Activated T-helper 9 cell treated with anti-CD3 and anti-CD28 coated beads, Interleukin-2, amount 50 U/mL, for 16 hours (primary cell): ENCODE measurements at places on chromosomes 16 and 17.
A peak's percentile ranks its signal among the peaks of the same experiment; 100 is the strongest.

- no peak for DNase-seq
Measured at GRCh38 chr17:32529604-32530003, 42.8 kb downstream of the CDK5R1 start.

DNA sequence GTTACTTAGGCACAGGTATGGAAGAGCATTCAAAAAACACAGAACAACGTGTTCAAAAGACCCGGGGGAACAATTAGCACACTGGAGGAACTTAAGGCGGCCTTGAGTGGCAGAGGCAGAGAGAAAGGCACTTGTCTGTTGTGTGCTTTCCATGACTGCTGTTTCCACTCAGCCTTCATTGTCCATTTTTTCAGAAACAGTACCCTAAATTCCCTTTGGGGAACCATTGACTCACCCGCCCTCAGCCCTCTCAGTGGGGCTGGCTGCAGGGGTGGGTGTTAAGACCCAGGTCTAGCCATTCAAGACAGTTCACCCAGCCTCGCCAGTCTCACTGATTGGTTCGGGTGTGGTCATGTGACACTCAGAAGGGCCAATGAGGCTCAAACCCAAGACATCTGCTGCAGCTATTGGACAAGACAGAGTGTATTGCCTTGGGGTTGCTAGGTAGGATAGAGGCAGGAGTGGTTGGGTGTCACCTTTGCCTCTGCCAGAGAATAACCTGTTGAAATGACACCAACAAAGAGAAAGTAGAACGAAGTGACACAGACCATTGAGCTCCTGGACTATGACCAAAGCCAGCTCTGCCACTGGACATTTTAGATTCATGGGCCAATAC lies 19.6 kb upstream of the CEP20 start:
- no peak for DNase-seq

DNA sequence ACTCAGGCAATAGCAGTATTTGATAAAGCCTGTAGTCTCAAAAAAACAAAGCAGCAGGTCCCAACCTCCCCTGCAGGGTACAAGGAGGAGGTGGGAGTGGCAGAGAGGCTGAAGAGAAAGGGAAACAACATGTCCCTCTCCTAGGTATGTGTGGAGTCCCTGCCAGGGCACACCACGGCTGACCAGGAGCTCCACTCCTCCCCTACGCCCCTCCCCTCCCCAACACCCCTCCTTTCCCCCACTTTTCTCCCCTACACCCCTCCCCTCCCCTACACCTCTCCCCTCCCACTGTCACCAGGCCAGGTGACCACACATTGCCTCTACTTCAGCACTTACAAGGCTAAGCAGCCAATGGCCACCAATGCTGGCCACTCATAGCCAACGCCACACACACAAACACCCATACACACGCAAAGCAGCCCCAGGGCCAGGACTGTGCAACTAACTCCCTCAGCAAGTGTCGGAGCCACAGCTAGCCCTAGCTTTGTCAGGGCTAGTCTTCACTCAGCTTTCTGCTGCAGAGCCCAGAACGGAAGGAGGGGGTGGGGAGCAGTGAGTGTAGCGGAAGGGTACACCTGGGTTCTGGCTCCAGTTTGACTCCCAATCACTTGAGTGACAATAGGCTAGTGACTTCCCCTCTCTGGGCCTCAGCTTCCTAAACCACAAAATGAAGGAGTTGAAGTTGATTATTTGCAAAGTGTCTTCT lies 8.2 kb downstream of the CAVIN1 start:
- DNase-seq: peak; percentile 20

- no peak for DNase-seq
Measured at GRCh38 chr16:25035494-25036405, 20.6 kb upstream of the ARHGAP17 start.

DNA sequence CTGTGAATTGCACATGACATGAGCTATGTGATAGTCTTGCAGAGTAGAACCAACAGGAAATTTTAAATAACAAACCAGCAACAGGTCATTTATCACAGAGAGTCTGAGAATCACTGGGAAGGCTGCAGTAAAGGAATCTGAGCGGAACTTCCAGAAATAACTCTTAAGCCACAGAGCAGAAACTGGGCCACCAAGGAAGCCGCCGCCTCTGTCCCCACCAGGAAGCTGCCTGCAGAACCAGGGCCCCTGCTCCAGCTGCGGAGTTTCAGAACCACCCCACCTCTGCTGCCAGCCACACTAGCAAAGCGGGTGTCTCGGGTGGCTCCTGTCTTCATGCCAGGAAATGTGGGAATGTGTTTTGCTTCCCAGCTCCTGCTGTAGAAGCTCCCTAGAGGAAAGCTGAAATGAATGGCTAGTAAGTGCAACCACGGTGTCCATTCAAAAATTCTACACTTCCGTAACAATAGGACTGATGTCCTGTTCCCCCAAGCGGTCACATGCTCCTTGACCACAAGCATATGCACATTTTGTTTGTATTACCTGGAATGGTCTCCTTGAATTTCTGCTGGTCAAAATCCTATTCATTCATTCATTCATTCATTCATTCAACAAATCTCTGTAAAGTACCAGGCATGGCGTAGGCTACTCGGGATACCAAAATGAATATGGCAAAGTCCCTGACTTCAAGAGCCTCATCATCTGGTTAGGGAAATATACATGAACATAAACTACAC lies 7.7 kb upstream of the ITPRIPL2 start:
- DNase-seq: no peak

GRCh38 chr16:4556112-4556511 lies at the start of gene C16orf96:
C16orf96 (plus strand) TSS chr16:4556340; CDS start chr16:4556490, 150 bp downstream.
- DNase-seq: no peak

GRCh38 chr17:62703776-62704380 lies 76.4 kb downstream of the MRC2 start:
- DNase-seq: peak; percentile 66

DNA sequence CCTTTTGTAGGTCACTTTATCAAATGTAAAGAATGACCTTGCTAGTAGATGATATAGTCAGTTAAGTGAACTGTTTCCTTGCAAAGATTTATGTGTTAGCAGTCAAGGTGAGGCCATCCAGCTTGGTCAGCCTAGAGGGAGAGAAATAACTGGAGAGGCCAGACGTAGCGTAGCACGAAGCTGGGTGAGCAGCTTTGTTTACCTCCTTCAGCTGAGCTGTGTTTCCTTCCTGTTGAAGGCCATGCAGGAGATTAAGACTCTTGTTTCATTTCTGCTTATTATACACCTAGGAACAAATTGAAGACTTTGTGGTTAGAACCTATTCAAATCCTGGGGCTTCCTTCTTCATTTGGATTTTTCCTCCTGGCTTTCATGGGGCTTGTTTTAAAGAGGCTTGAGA lies 267.1 kb downstream of the PHKB start:
- DNase-seq: no peak

GRCh38 chr17:80083136-80083661 lies 18.2 kb upstream of the GAA start:
- DNase-seq: no peak

GRCh38 chr16:53542283-53542682 lies 39.3 kb upstream of the AKTIP start:
- no peak for DNase-seq

GRCh38 chr16:81928271-81928918 lies 82.9 kb downstream of the SDR42E1 start:
- DNase-seq: no peak

DNA sequence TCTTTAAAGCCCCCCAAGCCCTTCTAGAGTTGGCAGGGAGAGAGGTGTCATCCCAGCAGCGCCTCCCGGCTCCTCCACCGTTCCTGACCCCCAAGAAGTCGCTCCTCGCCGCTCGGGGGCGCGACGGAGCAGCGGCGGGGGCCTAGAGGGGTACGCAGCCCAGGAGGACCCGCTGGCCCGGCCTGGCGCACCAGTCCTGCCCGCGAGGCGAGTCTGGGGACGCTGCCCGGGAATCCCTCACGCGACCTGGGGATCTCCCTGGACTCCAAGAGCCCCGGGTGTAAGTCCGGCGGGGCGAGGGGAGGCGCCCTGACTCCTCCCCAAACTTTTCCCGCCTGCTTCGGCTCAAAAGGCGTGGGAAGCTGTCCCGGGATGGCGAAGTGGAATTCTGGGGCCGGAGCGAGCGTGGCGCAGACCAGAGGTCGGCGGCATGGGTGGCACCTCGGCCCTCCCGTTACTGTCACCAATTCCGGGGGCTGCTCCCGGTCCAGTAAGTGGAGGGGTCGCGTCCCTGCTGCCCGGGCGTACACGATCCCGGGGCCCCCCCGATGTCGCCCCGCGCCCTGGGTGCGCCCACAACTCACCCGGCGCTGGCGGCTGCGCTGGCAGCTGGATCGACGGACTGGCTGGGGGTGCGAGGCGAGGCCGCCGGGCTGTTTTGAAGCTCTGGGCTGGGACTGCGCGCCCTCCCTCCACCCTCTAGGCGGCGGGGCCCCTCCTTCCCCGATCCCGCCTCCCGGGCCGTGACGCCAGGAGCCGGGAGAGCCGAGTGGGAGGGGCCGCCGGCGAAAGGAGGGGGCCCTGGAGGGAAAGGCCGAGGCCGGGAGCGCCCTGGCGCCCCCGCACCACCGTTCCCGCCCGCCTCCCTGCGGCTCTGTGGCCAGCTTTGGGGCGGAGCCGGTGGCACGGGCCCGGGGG lies at the start of gene EMP2:
Gene EMP2, minus strand, starts transcription at position 634 of the 918 bp plus-strand sequence. CDS start 32,981 bp downstream, outside the sequence.
- no peak for DNase-seq

GRCh38 chr16:48393485-48394354 lies 8.5 kb upstream of the SIAH1 start:
- DNase-seq: no peak

DNA sequence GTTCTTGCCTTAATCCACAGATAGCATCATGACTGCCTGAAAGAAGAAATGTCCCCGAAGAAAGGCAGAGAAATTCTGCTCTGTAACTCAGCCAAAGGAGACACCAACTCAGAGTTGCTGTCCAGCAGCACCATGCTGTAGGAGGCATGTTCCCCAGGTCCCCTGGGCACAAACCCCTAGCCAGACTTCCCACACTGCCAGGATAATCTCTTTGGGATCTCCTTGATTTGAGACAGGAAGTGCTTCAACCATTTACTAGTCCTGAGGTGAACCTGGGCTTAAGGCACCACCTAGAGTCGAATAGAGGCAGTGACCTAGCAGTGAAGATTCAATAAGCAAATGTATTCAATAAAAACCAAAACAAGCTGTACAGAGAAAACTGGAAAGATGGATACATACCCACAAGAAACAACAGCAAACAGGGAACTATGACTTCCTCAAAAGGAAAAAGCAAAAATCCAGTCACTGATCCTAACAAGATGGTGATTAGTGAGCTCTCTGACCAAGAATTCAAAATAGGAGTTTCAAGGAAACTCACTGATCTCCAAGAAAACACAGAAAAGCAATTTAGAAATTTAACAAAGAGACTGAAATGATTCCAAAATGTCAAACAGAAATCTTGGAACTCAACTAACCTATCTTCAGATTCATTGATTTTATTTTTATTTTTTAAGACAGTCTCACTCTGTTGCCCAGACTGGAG lies 5.7 kb downstream of the OR4D2 start:
- DNase-seq: no peak

- DNase-seq: no peak
Measured at GRCh38 chr17:66549731-66550207, 247.4 kb downstream of the PRKCA start.

- no peak for DNase-seq
Measured at GRCh38 chr17:62791767-62792446, 16.2 kb downstream of the MARCHF10 start.

- DNase-seq: no peak
Measured at GRCh38 chr17:53148058-53148457, 674.7 kb upstream of the KIF2B start.

DNA sequence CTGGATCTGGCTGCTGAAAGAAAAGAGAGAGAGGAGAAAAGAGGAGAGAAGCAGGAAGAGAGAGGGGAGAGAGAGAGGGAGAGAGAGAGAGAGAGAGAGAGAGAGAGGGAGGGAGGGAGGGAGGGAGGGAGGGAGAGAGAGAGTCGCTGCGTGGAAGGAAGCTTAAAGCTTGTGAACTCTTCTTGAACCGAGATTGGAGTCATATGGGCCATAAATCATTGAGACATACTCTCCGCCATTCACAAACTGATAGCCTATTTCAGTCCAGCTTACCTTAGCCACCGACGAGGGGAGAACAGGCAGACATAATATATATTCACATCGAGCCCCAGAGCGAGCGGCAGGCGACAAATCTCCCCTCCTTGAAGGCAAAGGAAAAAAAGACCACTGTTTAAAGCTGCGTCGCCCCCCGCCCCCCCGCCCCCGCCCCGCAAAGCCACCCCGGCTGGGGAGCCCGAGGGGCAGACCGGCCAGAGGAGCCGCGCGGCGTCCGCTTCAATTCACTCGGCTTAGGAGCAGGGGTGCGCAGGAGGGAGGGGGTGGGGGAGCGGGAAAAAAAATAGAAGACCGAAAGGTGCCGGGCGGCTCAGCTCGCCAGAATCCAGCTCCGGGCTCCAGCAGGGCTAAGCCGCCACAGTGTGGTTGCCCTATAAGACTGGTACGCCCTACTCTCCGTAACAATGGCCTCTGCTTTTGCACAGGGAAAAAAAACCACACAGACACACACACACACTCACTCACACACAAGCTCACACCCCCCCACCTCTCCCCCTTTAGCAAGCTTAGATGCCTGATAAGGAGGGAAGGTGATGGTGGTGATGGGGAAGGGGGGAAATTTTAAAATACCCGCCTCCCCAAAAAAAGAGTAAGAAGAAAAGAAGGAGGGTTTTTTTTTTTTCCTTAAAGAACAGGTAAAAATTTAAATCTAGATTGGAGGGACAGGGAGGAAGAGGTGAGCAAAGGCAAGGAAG lies 10.6 kb upstream of the HOXB2 start:
- no peak for DNase-seq

DNA sequence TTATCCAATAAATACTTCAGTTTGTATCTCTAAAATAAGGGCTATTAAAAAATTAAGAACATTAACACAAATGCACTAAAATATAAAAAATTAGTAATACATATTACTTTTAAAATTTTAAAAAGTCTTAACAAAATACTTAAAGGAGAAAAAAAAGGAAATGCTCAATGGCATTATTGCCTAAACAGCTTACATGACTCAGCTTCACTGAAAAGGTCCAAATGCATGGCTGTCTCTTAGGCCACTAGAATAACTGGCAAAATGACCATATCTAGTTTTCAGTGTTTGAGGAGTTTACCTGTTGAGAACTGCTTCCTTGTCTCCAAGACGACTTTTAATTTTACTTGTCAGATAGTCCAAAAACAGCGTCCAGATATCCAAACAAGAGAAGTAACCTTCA lies 66.0 kb downstream of the XPO6 start:
- no peak for DNase-seq

- no peak for DNase-seq
Measured at GRCh38 chr16:31138621-31139578, 3.4 kb upstream of the PRSS8 start.

DNA sequence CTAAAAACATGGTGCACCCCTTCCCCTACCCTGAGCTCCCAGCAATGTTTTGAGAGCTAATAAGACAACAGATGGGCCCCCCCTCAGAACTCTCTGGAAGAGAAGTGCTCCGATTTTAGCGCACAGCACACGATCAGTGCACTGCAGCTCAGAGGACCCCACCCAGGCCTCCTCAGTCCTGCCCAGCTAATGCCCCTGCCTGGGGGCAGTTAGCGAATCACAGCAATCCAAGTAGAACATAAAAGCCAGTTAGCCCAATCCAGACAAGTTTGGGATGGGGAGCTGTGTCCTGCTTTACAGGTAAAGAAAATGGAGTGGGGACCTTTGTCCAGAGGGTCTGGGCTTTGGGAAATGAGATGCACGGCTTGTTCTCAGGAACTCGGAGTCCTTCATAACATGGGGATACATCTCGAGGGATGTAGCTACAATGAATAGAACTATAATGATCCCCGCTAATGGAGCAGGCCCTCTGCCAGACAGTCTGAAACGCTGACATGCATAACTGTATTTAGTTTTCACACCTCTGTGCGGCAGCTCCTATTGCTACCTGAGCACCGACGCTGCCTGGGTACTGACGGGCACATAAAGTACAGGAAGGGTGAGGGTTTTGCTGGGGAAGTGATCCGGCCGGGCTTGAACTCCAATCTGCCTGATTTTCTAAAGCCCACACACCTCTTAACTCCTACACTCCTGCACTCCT lies 29.7 kb upstream of the CDC42EP4 start:
- no peak for DNase-seq

- DNase-seq: no peak
Measured at GRCh38 chr17:888998-889441, 90.6 kb downstream of the NXN start.
